IPS DF 19.7 (cell line): ENCODE measurements at places on chromosomes 11 and 22.

GRCh38 chr11:34052036-34052607 lies 591 bp downstream of the CAPRIN1 start:
- DNase-seq, result peak; percentile 28

DNA sequence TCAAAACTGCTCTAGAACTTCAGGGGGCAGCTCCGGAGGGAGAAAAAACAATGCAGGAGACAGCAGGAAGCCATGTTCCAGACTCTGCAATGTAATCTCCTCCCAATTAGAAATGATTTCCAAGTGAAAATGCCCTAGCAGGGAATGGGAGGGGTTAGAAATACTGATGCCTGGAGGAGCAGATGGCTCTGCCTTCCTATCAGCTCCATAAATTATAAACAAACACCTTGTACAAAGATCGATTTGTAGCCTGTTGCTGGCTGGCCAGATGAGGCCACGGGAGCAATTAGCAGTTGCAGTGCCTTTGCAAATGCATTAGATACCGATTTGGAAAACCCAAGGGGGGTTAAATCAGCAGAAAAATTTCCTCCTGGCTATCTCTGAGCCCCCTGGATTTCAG lies 46.6 kb upstream of the CHRM4 start:
- DNase-seq, result no peak

- no peak for DNase-seq
These were observed 858.7 kb upstream of the RAG2 start for GRCh38 chr11:37456746-37457145.

- no peak for DNase-seq
These were observed 592.0 kb downstream of the SOX6 start for GRCh38 chr11:15764326-15764725.

DNA sequence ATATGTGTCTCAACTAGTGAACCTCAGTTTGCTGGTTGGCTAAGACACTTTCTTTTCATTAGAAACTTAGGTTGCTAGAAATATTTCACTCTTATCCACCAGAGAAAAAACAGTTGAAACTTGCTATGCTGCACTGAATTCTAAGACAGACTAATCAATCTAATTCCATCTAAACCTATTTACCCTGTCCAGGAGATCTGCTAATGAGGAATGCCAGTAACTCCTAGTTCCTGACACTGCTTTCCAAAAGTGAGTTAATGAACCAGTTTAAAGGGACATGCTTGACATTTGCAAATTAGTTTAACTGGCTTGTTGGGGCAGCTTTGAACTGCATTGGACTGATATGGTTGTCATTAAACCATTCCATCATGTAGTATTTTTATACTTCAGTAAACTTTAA lies 258.5 kb downstream of the CNTN5 start:
- DNase-seq, result no peak

GRCh38 chr22:16824716-16825687 lies at the start of gene XKR3:
Gene XKR3 (minus strand): TSS chr22:16825411. CDS start chr22:16808073, 17,338 bp downstream.
- DNase-seq, result no peak

DNA sequence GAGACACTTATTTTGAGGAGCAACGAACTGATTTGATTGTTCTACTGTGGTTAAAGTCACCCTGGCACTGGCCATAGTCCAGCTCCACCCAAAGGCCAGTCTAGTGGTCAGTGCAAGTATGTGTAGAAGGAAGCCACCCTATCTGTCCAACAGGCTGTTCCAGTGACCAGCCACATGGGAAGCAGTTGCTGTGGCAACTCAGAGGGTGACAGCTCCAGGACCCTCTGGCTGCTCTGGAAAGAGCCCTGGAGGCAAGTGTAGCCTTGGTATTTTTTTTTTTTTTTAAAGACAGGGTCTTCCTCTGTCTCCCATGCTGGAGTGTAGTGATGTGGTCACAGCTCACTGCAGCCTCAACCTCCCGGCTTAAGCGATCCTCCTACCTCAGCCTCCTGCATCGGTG lies 27.8 kb downstream of the LMO1 start:
- DNase-seq, result no peak

DNA sequence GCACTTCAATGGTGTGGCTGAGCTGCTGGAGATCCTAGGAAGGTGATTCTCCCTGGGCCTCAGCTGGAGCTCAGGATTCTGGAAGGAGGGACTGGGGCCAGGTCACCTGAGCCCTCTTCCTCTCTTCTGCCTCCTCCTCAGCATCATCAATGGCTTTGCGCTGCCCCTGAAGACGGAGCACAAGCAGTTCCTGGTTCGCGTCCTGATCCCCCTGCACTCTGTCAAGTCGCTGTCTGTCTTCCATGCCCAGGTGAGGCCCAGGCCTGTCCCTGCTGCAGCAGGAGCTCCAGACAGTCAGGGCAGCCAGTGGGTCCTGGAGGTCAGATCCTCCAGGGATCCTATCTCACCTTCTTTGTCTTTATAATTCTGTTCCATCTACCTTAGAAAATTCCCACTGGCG lies 5.4 kb downstream of the GPHA2 start:
- DNase-seq, result no peak

- DNase-seq, result no peak
These were observed 567.9 kb upstream of the CADM1 start for GRCh38 chr11:116072133-116072532.

GRCh38 chr22:45455212-45455611 lies 41.7 kb downstream of the RIBC2 start:
- DNase-seq, result no peak

GRCh38 chr11:79932612-79933011 lies 491.8 kb upstream of the TENM4 start:
- no peak for DNase-seq

DNA sequence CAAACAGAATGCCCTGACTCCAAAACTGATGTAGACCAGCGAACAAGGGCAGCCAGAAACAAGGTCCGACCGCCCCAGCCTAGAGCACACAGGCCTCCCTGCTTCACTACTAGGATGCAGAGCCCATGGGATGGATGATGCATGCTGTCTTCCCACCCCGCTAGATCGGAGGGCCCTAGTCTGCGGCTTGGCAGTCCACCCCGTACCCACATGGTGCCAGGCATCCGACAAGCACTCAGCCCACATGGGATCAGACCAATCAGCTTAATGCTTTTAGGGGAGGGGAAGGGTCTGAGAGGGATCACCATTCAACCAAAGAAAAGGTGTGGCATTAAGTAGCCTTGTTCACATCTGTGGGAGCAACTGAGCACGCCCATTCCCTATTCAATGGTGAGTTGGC lies 30.6 kb downstream of the PISD start:
- no peak for DNase-seq

DNA sequence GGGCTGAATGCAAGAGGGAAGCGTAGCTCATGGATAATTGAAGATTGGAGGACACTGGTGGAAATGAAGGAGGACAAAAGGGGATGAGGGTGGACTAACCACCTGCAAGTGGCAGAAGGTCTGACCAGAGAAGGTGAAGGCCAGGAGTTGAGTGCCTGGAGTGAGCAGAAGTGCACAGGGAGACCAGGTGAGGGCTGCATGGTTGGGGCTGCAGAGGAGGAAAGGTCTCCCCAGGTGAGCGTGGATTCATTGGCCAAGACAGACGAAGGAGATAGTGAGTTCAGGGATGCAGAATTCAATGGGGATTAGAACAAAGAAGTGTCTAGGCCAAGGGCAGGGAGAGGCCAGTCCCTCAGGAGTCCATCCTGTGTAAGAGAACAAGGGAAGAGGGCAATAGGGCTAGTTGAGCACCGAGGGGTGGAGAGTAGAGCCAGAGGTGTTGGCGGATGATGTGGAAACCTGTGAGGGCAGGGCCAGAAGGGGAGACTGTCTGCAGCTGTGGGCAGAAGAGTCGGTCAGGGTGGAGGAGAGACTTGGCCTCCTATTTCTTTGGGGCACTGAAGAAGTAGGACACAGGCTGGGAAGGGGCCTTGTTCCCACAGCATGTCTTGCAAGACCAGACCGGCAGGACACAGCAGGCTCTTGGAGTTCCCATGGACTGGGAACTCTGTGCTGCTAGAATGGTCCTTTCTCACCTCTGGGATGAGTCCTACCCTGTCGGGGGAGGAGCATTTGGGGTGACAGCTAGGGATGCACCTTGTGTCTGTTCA lies 6.7 kb downstream of the TRIM29 start:
- no peak for DNase-seq

DNA sequence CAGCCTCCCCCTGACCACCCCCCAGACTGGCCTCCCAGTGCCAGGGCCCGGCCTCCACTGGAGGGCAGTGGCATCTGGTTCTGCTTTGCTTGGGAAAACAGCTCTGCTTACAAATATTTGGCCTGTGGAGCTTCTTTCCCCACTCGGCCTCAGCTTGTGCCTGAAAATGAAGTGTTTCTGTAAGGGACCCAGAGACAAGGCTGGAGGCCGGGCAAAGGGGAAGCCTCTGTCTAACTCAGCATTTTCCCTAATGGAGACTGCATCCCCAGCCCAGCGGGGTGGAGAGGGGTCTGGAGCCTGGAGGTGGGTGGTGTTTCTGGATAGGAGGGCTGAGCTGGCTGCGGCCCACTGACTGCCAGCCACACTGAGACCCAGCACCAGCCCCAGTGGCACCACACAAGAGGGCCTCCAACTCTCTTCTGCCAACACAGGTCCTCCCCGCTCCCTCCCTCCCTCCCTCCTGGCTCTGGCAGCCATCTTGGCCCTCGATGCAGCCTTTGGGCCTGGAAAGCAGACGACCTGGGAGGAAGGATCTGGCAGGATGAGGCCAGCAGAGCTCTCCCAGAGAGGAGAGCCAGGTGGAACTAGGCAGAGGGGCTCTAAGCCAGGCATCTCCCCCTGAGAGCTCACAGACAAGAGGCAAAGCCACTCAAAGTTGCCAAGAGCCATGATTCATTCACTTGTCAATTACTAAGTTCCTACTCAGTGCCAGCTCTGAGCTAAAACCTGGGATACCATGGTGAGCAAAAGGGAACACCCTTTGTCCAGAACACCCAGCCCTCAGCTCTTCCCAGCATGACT lies 77.1 kb upstream of the CD82 start:
- DNase-seq, result no peak

- DNase-seq, result no peak
These were observed 417 bp downstream of the HNRNPUL2 start for GRCh38 chr11:62726915-62727164.

- DNase-seq, result no peak
These were observed 101.1 kb downstream of the MICAL2 start for GRCh38 chr11:12211331-12212065.

- DNase-seq, result no peak
These were observed 30.5 kb downstream of the TMPRSS5 start for GRCh38 chr11:113675565-113675964.

DNA sequence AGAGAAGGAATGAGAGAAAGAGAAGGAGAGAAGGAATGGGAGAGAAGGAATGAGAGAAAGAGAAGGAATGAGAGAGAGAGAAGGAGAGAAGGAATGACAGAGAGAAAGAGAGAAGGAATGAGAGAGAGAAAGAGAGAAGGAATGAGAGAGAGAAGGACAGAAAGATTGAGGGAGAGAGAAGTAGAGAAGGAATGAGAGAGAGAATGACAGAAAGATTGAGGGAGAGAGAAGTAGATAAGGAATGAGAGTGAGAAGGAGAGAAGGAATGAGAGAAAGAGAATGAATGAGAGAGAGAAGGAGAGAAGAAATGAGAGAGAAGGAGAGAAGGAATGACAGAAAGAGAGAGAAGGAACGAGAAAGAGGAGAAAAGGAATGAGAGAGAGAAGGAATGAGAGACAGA lies 34.1 kb upstream of the APOL5 start:
- no peak for DNase-seq

DNA sequence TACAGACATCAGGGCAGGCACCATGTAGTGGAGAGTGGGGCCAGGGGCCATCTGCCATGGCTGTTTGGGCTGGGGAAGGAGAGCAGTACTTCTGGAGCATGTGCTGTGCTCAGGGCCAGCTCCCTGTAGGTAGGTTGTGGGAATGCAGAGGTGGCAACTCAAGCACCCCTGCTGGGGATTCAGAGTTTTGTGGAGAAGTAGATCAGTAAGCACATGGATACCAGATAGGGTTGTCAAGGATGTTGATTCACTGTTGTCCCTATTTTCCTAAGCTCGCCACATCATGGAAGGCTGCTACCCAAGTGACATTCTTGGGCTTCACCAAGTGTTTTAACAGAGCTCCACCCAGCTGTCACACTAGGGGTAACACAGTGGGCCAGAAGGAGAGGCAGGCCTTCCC lies 67.2 kb downstream of the BMAL1 start:
- no peak for DNase-seq

DNA sequence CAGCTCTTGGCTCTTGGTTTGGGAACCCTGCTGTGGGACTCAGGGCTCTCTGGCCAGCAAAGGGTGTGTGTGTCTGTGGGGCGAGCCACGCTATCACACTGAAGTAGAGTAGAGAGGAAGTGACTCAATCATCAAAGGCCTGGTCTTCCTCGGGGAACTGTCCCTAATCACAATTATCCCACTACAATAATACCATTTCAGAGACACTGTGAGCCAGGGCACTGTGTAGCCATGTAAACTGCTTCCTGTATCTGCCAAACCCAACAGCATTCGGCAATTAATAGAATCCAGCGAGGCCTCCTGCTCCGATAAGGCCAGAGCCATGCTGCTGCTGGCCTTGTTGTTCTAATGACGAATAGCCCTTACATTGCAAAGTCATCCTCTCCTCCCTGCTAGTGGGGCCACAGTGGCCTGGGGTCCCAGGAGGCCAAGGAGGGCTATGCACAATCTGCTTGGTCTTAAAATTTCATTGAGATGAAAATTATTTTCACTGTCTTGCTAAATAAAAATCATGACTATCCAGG lies 49.8 kb upstream of the LMO2 start:
- DNase-seq, result no peak

- no peak for DNase-seq
These were observed 53.3 kb downstream of the NTM start for GRCh38 chr11:131423688-131424087.

GRCh38 chr22:40509401-40510134 lies 127.0 kb downstream of the MRTFA start:
- no peak for DNase-seq

GRCh38 chr22:21029486-21030025 lies 2.8 kb downstream of the SLC7A4 start:
- DNase-seq, result no peak

GRCh38 chr11:66866511-66866986 lies 9.7 kb downstream of the LRFN4 start:
- DNase-seq, result no peak

DNA sequence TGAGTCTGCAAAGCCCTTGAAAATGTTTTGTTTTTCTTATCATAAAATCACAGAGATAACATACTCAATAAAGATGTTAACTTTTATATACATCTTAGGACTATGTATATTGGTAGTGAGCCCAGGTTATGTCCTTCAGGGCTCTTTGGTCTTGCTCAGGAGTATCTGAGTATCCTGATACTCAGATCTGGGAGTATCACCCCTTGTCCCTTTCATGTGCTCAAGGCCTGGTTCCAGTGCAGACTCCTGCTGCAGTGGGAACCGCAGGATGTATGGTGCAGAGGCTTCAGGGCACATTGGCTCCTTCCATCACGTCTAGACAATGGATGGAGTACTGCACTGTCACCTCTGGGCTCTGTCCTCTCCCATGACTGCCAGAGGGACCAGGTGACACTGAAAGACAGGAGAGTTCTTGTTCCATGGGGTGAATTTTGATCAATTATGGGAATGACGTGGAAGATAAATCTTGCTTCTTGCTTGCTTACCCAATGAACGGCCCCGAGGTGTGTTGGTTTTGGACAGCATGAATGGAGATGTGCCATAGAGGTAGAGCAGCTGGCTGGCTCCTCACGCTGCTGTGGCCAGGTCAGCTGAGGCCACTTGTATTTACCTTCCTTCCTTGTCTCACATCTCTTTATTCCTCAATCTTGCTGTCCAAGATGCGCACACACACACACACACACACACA lies 215.5 kb downstream of the ARHGAP42 start:
- no peak for DNase-seq
